Heart right ventricle (tissue), 16 donors: ENCODE measurements at places on chromosomes 7 and 10. TPM values are rescaled to one million over a fixed set of nuclear protein-coding genes. Genes with fewer than 3 reads are reported as not detected.

Gene ZRANB1
- total RNA-seq = 28.6 TPM

Gene GPR15LG
- not detected for total RNA-seq

Gene ANXA7
- 142 TPM for total RNA-seq

Gene TCF7L2
- 12.3 TPM for total RNA-seq

Gene MMD2
- not detected for total RNA-seq

Gene RSPH10B
- not detected for total RNA-seq

Gene CASP2
- 11.2 TPM for total RNA-seq

Gene HOXA4
- 0.93 TPM for total RNA-seq

Gene FOXI2
- 0.34 TPM for total RNA-seq

Gene TEX47
- not detected for total RNA-seq

Gene SLC25A40
- total RNA-seq = 25.9 TPM
